Amniotic epithelial cell (primary cell): ENCODE measurements at places on chromosomes 7 and 10.
A peak's percentile ranks its signal among the peaks of the same experiment; 100 is the strongest.

DNA sequence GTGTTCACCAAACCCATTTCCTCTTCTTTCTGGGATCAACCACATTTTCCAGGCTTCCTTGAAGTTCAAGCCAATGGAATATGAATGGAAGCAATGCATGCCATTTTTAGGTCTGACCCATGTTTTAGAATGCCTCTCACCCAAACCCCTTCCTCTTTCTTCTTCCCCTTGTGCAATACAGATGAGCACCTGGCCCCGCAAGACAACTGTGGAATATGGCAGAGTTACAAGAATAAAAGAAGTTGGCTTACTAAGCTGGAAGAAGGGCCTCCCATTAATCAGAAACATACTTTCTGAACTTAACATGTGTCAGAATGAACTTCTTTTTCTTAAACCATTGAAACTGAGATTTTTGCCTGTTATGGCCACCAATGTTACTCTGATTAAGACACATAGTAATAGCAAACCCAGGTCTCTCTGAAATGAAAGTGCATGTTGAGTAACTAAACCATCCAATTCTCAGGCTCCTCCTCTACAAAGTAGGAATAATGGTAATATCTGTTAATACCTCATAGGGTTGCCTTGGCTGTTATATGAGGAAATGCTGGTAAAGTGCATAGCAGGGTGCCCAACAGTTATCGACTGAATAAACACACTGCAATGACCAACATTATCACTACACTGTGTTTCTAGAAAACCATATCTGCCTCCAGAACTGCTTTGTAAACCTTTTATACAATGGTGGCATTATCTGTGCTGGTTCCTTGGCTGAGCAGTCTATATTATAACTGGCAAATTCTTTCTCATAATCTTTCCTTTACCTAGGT, 382.2 kb upstream of the NRP1 start:
- DNase-seq = no peak

DNA sequence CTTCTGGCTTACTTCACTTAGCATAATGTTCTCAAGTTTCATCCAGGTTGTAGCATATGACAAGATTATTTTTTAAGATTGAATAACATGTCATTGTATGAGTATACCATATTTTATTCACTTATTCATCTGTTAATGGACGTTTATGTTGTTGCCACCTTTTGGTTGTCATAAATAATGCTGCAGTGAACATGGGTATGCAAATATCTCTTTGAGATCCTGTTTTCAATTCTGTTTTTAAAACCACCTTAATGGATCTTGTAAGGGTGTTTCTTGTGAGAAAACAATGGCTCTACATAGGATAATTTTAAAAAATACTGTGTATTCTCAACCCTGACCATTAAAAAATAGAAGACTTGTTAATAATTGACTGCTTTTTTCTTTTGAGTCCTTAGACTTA, 290.7 kb upstream of the TMEM229A start:
- DNase-seq = no peak

- no peak for DNase-seq
Measured at GRCh38 chr10:100223879-100224278, 5.5 kb downstream of the CHUK start.

GRCh38 chr10:3534433-3534832, 250.6 kb downstream of the KLF6 start:
- no peak for DNase-seq

DNA sequence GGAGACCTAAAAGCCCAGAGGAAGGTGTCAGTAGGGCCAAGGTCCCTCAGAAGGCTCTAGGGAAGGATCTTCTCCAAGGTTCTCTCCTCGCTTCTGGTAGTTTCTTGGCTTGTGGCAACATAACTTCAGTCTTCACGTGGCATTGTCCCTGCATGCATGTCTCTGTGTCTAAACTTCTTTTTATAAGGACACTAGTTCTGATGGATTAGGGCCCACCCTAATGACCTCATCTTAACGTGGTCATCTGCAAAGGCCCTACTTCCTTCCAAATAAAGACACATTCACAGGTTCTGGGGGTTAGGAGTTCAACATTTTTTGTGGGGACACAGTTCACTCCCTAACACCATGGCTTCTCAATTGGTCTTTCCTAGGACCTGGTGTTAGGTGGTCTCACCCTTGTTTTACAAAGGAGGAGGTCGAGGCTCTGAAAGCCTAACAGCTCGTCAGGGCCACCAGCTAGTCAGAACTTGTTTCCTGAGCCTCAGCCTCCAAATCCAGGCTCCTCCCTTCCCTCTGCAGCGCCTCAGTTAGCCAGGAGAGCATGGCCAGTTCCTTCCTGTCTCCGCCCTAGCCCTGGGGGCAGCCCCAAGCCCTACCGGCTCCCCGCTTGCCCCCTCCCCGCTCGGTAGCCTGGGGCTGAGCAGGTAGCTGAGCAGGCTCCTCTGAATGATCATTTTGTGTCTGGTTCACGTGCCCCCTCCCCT, 109.7 kb upstream of the PPIF start:
- no peak for DNase-seq

DNA sequence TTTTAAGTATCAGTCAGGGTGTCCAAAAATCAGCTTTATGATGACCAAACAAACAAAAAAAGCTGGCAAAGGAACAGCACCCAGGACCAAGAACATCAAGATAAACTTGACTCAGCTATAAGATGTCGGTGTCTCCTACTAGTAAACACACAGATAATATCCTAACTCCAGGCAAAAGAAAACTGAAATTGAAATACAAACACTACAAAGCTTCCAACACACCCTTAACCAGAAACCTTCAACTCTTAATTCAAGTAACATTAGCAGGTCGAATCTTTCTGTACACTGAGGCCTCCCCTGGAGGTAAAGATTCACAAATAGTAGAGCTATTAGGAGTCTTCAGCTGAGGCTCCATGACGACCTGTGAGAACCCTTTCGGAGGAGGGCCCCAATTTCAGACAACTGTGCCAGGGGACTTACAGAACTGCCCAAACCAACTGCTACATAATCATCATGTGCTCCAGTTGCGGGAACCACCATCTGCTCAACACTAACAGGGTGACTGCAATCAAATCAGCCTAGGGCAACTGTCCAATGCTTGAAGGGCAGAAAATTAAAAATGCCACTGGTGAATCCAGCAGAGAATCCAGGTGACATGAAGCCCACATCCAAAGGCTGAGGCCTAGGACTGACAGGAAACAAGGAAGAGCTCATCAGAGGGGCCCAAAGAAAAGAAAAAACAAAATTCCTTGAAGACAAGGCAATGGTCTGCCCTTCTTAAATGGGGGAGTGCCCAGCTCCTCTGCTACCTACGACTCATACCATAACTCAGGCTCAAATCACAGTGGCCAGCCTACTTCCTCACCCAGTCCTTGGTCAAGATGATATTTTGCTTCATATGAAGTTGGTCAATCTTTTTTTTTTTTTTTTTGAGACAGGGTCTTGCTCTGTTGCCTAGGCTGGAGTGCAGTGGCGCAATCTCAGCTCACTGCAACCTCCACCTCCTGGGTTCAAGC, 20.0 kb downstream of the XPNPEP1 start:
- DNase-seq = peak; percentile 34

DNA sequence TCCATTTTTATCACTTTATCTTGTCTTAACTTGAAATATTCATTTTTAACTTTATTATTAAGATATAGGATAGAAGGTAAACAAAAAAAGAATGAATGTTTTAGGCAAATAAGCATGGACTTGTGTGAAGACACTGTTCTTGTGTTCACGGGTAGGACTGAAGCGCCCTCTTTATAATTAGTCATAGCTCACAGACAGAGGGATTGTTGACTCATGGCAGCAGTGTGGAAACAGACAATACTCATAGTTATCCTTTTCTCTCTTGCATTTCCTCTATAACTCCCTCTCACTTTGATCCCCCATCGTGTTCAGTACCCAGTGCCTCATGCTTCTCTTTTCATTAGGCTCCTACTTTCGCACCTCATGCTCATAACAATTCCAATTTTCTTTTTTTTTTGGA, 731.8 kb downstream of the PHTF2 start:
- DNase-seq = peak; percentile 39

DNA sequence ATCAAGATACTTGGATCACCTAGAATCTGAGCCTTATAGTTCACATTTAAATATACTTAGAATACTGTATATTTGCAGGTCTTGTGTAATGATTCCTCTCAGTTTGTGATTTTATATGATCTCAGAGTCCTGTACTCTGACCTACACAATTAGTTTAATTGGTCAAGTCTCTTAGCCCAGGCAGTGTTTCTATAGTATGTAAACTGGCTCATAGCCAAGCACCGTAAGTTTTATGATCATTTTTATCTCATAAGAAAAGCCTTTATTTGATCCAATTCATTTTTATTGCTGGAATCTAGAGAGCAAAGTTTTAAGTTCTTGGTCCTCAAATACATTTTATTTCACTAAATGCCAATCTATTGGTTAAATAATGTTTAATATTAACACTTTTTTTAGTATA, 242.2 kb downstream of the MALRD1 start:
- DNase-seq = no peak

GRCh38 chr10:44322137-44322536, 62.8 kb downstream of the CXCL12 start:
- DNase-seq = no peak

DNA sequence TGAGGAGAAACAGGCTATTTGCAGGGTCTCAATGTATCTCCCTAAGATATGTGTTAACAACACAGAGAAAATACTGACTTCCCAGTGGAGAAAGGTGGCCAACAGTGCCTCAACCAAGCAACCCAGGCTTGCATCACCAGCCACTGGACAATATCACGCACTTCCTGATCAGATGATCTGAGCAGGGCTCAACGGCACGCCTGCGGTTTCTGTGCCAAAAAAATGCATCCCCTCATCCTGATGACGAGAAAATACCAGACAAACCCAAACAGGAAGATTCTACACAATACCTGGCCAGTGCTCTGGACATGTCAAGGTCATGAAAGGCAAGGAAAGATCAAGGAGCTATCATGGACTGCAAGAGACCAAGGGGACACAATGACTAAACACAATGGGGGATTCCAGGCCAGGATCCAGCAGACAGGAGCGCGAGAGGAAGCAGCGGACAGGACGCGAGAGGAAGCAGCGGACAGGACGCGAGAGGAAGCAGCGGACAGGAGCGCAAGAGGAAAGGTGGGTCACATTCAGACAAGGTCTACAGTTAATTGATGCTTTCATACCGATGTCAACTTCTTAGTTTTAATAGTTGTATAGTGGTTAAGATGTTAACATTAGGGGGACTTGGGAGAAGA, 51.1 kb downstream of the GNA12 start:
- DNase-seq = peak; percentile 21

DNA sequence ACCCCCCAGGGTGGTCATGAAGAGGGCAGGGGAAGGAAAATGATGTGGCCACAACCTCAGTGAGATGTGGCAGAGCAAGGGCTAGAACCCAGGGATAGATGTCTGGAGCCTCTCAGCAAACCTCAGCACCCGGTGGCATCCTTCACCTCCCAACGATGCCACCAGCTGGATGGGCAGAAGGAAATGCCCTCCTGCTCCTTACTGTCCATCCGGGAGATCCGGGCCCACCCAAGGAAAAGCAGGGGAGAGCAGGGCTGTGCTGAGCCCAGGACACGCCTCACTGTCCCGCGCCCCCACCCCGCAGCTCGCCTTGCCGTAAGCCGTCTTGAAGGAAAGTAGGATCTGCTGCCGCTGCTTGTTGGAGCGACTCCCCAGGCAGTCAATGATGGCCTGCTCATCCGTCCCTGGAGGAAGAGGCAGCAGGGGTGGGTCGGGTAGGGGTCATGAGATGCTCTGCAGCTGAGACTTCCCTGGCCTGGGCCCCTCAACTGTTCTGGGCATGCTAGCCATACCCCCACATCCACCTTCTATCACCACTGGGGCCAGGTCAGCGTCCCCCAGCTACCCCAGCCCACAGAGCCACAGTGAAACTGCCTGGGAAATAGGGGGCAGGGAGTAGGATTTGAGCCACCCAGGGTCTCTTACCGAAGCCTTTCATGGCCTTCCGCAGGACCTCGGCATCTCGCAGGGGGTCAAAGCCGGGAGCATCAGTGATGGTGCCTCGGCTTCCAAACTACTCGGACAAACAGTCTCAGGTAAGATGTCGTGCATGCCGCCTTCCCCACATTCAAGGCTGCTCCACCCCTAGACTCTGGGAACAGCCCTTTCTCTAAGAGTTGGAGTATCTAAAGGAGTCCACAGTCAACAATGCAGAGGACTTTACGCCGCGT, 34.3 kb downstream of the PLAC9 start:
- DNase-seq = no peak

DNA sequence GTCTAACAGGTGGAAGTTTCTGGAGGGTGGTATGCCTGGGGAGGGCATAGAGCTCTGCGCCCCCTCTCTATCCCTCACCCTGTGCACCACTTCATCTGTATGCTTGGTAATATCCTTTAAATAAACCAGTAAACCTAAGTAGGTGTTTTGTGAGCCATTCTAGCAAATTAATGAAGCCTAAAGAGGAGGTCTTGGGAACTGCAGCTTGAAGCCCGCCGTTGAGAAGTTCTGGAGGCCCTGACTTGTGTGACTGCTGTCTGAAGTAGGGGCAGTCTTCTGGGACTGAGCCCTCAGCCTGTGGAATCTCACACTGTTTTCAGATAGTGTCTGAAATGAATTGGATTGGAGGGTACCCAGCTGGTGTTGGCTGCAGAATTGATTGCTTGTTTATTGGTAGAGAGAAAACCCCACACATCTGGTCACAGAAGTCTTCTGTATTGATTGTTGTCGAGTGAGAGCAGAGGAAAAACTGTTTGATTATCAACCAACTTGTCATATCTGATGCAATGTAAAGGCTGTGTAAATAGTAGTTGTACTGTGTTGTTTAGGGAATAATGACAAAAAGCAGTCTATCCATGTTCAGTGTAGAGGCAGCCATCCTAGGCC, 4.7 kb downstream of the CRCP start:
- DNase-seq = no peak

- DNase-seq = no peak
Measured at GRCh38 chr7:123242467-123243092, 42.8 kb upstream of the SLC13A1 start.

- DNase-seq = no peak
Measured at GRCh38 chr7:149714910-149715471, 58.4 kb downstream of the ZNF467 start.

DNA sequence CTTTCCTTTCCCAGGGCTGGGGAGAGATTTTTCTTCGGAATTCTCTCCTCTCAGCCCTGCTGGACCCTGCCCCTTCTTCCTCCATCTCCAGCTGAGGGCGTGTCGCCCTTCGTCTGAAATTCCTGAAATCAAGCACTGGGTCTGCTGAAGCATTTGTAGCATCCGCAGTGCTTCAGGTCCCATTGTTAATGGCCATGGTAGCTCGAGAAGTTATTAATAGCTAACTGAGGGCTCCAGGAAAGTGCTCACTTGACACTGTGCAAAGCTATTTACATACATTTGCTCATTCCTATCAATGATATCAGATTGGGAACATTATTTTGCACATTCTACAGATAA, 515 bp downstream of the FAM149B1 start:
- DNase-seq = no peak

GRCh38 chr10:115866691-115867090, 406.3 kb downstream of the GFRA1 start:
- DNase-seq = no peak

GRCh38 chr10:1074052-1074747, 18.0 kb downstream of the WDR37 start:
- DNase-seq = no peak

DNA sequence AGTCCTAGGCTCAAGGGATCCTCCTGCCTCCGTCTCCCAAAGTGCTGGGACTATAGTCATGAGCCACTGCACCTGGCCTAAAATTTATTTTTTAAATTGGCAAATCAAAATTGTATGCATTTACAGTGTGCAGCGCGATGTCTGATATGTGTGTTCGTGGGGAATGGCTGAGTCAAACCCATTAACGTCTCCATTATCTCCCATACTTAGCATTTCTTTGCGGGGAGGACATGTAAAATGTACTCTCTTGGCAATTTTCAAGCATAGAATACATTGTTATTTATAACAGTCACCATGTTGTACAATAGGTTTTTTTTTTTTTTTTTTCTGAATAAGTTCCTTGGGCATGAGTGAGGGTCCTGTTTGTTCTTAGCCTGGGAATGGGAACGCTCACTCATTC, 3.8 kb downstream of the TMEM184A start:
- DNase-seq = peak; percentile 64
